ENCODE measurements at places on chromosomes 2 and 18.
A peak's percentile ranks its signal among the peaks of the same experiment; 100 is the strongest.

- DNase-seq, result no peak
These were observed 167.2 kb upstream of the MGAT5 start for GRCh38 chr2:134086594-134087219.

DNA sequence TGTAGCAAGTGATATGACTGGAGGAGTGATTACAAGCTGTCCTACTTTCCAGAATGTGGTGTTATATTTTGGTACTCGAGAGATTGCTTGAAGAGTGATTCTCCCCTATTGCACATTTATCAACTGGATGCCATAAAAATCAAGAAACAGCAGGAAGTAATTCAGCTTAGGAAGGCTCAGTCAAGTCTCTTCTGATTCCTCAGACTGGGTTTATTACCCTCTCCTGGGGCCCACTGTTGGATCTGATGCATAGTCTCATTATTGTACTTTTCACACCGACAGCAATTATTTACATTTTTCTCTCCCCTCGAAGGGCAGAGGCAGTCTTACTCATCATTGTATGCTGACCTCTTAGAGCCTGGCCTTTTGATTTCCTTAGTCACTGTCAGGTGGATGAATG is 9.3 kb downstream of the NOSTRIN start:
- DNase-seq, result no peak

DNA sequence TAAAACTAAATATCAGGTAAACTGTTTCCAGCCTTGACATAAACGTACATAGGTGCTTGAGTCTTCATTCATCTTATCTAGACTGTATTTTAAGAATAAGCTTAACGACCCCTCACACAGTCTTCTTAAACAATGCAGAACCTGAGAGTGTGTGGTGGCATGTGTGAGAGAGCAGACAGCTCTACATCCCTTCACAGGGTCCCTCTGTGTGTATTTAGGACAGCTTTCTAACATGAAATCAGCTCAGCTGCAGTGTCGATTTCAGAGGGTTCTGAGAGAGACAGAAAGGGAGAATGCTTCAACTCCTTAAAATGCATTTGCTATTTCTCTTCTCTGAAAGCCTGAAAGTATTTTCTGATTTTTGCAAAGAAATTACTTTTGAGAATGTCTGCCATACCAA is 185.2 kb downstream of the GRB14 start:
- DNase-seq, result no peak

- DNase-seq, result no peak
These were observed 109.8 kb downstream of the NOL10 start for GRCh38 chr2:10579876-10580514.

GRCh38 chr2:122080871-122081270 is 325.4 kb downstream of the TSN start:
- no peak for DNase-seq

DNA sequence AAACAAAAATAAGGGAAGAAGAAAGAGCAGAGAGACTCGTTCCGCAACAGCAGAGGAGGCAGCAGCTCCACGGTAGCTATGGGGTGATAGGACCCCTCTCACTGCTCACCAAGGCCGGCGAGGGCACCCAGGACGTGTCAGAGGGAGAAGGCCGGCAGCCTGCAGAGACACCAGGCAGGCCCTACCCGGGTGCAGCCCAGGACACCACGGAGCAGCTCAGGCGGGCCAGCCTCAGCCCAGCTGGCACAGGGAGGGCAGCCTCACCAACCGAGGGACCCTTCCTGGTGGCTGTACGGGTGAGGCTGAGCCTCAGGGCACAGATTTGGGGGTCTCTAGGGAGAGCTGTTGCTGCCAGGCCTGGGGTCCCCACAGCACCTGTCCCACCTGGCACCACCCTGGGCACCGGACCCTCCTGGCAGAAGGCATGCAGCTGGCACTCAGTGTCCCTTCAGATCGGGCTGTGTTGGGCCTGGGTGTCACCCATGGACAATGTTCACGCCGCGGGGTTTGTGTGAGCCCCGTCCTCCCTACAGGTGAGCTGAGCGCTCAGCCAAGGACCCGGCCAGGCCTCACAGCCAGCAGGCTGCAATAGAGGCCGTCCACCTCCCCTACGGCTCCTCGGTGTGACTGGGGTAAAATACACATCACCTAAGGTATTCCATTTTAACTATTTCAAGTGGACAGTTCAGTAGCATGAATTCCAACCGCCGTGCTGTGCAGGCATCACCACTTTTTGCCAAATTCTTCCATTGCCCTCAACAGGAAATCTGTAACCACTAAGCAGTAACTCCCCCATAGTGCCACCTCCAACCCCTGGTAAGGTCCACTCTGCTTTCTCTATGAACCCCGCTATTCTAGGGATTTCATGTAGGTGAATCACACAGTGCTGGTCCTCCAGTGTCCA is 21.6 kb downstream of the KCNG2 start:
- no peak for DNase-seq

DNA sequence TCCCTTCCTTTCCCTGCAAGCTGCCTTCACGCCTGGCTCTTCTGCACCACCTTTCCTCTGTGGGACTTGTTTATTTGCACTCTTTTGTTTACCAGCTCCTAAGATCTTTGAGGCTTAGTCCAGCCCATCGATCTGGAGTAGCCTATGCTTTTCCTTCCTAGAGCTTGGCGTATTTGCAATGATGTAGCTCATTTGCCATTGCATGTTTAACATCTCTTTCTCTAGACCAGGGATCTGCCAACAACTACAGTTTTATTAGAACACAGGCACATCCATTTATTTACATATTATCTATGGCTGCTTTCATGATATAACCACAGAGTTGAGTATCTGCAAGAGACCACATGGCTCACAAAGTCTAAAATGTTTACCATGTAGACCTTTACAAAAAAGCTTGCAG is 150.4 kb downstream of the RAPGEF4 start:
- no peak for DNase-seq

- no peak for DNase-seq
These were observed 74.6 kb downstream of the SLC25A12 start for GRCh38 chr2:171819453-171819852.

- no peak for DNase-seq
These were observed 188.6 kb downstream of the TMEM182 start for GRCh38 chr2:102950371-102950946.

DNA sequence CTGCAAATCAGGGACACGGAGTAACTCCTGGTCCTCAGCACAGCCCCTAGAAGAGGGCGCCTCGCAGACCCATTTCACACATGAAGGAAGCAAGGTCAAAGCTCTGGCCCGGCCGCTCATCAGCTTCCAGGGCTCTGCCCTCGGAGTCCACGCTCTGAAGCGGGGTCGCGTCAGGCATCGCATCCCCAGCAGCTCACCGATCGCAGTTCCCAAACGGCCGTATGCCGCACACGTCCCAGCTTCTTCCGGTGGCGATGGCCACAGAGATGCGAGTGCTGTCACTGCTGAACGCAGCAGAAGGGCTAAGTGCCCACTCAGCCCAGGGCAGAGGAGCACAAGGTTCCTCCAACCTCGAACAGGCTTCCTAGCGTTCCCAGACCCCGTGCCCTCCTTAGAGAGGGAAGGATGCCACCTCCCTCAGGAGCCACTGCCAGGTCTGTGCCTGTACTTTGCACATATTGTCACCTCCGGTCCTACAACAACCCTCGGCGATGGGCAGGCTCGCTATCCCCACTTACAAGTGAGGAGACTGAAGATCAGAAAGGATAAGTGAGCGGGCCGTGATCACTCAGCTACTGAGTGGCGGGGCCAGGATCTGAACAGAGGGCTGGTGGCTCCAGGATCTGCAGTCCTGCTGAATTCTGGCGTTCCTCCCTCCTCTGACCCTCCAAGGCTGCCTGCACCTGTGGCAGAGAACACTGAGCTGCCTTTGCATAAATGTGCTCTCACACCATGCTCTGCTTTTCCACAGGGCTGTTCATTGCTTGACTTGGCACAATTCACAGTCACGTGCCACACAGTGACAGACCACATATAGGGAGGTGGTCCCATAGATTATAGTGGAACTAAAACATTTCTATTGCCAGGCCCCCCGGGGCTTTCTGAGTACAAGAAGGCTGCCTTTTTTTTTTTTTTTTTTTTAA is 71.4 kb downstream of the COPS8 start:
- no peak for DNase-seq

- no peak for DNase-seq
These were observed 49.3 kb downstream of the LYPD6B start for GRCh38 chr2:149087751-149088150.

- DNase-seq, result no peak
These were observed 43.7 kb upstream of the ZBTB7C start for GRCh38 chr18:48452861-48453323.

- no peak for DNase-seq
These were observed 367.0 kb downstream of the NR4A2 start for GRCh38 chr2:155965415-155966063.

- no peak for DNase-seq
These were observed 127.5 kb downstream of the DTNB start for GRCh38 chr2:25545899-25546298.

DNA sequence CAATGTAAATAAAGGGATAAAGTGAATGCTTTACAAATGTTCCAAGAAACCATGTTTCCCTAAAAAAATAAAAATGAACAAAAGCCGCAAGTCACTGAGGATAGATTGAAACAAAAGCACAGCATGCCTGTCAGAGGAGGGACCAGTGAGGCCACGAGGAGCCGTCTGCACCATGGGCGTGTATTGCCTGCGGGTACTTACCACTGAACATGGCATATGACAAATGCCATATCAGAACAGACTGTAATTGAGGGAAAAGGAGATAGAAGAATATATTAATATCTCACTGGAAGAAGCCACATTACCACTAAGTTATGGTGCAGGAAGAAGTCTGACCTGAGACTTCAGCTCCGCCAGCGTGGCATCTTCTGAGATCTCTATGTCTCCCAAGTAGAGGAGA is 75.8 kb downstream of the USP40 start:
- DNase-seq, result no peak

DNA sequence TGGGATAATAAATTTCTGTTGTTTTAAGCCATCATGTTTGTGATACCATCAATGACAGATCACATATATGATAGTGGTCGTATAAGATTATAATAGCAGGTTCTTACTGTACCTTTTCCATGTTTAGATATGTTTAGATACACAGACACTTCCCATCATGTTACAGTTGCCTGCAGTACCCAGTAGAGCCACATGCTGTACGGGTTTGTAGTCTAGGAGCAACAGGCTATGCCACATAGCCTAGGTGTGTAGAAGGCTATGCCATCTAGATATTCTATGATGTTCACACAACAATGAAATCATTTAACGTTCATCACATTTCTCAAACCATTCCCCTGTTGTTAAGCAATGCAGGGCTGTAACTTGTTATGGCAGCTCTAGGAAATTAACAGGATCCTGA is 132.9 kb upstream of the SH3BP4 start:
- DNase-seq, result no peak

GRCh38 chr18:26322890-26323653 is 96.8 kb downstream of the TAF4B start:
- DNase-seq, result no peak

DNA sequence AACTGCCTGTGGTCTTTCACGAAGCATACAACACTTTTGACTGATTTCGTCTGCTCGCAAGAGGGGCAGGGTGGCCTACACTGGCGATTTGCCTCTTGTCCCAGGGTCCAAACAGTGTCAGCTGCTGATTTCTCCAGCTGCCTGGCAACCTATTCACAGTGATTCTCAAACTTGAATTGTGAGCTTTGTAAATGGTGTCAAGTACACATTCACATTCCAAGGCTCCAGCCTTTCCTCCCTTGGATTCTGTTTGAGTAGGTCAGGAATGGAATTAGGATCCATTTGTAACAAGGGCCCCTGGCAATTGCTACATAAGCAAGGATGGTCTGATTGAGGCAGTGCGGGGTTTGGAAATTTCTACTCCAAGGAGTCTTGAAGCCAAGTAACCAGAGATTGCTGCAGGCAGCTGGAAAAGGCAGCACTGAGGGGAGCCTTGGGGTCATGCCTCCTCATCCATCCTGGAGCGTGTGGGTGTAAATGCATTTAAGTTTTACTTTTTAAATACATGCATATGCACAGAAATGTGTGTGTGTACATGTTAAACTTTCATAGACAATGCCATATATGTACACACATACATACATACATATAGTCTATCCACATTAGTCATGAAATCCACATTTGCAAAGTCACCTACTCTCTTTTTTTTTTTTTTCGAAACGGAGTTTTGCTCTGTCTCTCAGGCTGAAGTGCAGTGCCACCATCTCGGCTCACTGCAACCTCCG is 86.8 kb upstream of the UXS1 start:
- no peak for DNase-seq

- DNase-seq, result peak; percentile 23
These were observed 26.0 kb downstream of the CWC22 start for GRCh38 chr2:179981085-179981484.

GRCh38 chr2:118190474-118190873 is 102.2 kb downstream of the INSIG2 start:
- no peak for DNase-seq

- no peak for DNase-seq
These were observed 301.6 kb downstream of the AFF3 start for GRCh38 chr2:99840831-99841230.

DNA sequence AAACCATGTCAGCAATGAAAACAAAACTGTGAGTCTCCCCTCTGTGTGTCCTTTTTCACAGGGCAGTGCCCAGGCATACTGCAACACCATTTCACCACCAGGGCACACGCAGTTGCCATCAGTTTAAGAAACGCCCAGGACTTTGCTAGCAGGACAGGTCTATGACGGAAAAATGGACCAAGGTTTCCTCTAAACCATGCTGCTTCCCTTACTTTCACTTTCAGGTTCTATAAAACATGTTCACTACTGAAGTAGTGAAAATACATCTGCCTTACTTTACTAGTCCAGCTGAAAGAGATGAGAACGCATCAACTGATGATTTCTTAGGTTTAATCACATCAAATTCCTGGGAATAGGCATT is 110.5 kb downstream of the TCF4 start:
- no peak for DNase-seq

DNA sequence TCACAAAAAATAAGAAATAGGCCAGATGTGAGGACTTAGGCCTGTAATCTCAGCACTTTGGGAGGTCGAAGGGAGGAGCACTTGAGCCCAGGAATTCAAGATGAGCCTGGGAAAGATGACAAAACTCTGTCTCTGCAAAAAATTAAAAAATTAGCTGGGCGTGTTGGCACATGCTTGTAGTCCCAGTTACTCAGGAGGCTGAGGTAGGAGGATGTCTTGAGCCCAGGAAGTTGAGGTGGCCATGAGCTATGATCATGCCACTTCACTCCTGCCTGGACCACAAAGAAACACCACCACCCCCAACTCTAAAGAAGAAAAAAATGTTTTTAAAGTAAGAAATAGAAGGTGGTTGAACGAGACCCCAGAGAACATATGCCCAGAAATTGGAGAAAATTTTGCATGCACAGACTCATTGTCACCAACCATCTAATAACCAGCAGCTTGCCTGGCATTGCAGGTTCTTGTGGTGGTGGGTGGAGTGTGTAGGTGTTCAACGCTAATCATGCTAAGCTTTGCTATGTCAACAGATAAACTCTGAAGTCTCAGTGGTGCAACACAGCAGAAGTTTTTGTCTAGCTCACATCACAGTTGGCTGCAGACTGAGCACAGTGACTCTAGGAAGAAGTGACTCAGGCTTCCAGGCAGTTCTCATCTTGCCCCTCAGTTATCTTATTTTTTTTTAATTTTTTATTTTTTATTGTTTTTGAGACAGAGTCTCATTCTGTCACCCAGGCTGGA is 18.6 kb downstream of the ARL4C start:
- no peak for DNase-seq

Data from AG09309 (cell line).